ENCODE measurements at places on chromosomes 16 and 17.

GRCh38 chr16:88282564-88283395 lies 100.0 kb upstream of the ZNF469 start:
- no peak for DNase-seq

DNA sequence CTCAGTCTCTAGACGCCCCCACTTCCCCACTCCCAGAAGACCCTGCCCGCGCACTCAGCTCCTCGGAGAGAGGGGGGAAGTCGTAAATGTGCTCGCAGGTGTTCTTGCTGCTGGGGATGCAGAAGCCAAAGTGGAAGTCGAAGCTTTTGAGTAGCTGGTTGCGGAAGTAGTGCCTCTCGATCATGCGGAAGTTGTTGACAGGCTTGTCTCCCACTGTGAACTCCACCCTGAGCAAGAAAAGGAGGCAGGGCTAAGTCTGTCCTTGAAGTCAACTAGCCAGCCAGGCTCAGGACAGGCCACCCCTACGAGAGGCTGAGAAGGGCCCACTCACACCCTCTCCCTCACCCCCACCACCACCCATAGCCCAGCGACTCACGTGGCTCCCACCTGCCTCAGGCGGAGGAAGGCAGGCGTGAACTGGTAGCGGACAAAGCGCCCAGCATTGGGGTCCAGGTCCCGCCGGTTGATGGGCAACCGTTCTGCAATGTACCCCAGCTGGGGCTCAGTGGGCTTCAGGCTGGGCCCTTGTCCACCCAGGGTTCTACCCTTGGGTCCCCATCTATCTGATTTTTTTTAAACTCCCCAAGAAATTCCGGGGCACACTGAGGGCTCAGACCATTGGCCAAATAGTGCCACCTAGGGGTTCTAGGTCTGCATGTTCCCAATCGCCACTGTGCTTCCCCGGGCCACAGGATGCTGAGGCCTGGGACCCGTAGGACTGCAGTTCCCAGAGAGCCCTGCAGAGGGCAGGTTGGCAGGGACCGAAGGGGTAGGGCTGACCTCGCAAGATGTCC lies 4.6 kb downstream of the UNC119 start:
- DNase-seq, result peak; percentile 84

- DNase-seq, result no peak
Observed at GRCh38 chr16:84686707-84687298, 13.0 kb upstream of the USP10 start.

GRCh38 chr16:88678224-88678979 lies 7.9 kb downstream of the SNAI3 start:
- DNase-seq, result no peak

DNA sequence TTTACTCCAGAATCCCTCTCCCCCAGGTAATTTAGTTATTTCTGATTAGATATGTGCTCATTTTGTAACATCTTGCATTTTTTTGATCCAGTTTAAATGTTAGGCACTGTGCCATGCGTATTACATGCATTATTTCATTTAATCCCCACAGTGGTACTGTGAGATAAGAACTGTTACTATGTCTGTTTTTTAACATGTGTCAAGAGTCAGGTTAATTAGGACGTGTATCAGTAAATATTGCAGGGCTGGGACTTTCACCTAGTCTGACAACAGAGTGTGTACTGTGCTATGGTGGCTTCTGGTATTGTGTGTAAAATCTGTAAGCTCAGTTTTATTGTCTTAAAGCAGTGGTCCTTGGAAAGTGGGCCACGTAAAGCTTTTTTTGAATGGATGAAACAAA lies 10.6 kb downstream of the RSPRY1 start:
- DNase-seq, result no peak

GRCh38 chr17:67569873-67570272 lies 147.9 kb upstream of the NOL11 start:
- DNase-seq, result no peak

DNA sequence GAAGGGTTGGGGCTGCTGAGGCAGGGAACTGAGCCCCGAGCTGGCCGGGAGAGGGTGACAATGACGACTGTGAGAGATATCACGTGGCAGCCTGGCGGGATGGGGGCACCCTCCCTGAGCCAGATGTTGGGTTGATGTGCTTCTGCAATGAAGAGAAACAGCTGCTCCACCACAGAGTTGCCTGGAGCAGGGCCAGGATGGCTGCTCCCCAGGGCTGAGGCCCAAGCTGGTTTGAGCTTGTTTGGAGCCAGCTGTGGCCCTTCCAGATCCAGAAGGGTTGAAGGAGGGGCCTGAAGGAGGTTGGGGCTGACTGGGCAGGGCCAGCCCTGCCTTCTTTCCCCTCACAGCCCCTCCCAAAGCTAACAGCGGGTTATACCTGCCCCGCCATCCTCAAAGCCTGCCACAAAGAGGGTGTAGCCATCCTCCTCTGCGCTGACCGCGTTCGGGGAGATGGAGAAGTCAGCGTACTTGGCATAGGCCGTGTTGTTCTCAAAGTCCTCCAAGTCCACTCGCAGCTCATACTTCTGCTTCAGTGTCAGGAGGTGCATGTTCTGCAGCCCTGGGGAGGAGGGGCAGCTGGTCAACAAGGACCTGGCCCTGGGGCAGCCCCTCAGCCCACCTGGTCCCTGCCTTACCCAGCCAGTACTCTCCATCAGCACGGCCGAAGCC lies 2.1 kb downstream of the MFAP4 start:
- no peak for DNase-seq

- DNase-seq, result no peak
Observed at GRCh38 chr16:81369888-81370504, 55.2 kb downstream of the GAN start.

DNA sequence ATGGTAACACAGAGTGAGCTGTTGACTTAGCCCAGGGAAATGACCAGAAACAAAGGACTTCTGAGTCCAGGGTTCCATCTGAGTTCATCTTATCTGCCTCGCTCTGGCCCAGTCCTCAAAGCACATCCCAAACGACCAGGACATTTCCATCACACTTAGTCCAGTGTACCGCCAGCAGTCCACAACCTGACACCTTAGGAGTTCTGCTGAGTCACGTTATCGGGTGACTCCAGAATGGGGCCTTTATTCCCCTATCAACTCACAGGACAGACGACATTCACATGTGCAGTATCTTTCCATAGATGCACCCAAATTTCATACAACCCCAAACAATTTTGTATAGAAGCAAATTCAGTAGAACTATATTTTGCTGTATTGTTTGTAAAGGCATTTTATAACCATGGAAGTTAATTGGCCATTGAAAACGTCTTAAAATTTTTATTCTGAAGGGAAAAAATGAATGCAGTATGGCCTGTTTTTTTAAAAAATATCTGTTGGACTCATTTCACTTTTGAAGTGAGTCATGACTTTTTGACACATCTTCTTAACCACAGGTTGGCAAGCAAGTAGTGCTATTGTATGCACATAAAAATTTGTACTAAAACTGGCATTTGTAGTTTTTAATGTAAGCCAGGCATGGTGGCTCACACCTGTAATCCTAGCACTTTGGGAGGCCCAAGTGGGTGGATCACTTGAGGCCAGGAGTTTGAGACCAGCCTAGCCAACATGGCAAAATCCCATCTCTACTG lies 46.3 kb downstream of the ZNF18 start:
- no peak for DNase-seq

DNA sequence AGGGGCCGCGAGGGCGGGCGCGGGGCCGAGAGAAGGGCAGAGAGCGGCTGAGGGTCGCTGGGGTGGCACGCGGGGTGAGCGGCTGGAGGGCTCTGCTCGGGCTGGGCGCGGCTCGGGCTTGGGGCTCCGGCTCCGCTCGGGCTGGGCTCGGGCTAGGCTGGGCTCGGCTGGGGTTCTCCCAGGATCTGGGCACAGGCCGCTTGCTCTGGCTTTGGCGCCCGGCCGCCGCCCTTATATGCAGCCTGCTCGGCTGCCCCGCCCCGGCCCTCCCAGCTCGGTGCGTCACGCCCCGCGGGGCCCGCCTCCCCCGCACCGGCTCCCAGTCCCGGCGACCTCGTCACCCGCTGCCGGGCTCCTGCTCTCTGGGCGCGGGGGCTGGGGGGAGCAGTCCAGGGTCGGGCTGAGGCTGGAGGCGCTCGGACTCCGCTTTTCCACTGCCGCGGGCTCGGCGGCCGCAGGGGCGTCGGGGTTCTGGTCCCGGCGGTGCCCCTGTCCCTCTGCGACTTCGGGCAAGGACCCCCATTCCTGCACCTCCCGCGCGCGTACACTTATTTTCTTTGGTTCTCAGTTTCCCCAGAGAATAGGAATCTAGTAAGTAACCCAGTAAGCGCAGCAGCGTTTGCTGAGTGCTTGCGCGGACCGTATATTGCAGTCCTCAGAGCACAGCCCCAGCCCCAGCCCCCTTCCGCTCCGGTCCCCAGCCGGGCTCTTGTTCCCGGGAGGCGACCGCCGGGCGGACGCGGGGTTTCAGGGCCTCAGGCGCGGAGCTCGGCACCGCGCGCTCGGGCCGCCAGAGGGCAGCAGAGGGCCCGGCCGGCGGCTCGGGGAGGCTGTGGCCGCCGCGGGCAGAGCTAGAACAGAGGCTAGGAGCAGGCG lies at the start of gene RASD1:
Gene RASD1 (minus strand): TSS at position 207 of the 876 bp plus-strand sequence. CDS start 214 bp downstream, outside the sequence.
- peak; percentile 83 for DNase-seq

- DNase-seq, result peak; percentile 19
Observed at GRCh38 chr16:29710227-29711219, 31.5 kb downstream of the QPRT start.

- DNase-seq, result no peak
Observed at GRCh38 chr17:58313815-58314705, 14.5 kb downstream of the TSPOAP1 start.

DNA sequence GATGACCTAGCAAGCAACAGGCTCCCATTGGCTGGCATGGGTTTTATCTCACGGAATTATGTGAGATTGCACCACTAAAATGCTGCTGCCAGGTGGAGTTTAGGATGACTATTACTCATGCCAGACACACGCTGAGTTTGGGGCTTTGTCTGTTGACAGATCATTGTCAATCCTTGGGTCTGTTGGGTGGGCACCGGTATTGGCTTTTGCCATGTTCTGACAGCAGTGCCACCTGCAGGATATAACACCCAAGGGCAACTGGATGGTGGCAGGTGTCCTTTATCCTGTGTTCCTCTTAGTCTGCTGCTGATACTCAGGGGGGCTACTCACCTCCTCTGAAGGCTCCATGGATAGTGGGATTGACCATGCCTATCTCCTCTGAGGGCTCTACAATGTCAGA lies 221.6 kb upstream of the DYNLRB2 start:
- DNase-seq, result no peak

GRCh38 chr16:80894091-80894490 lies 89.7 kb upstream of the CDYL2 start:
- no peak for DNase-seq

- DNase-seq, result no peak
Observed at GRCh38 chr16:55502801-55503366, 6.0 kb upstream of the LPCAT2 start.

- peak; percentile 54 for DNase-seq
Observed at GRCh38 chr16:89564476-89565255, 4.2 kb downstream of the RPL13 start.

DNA sequence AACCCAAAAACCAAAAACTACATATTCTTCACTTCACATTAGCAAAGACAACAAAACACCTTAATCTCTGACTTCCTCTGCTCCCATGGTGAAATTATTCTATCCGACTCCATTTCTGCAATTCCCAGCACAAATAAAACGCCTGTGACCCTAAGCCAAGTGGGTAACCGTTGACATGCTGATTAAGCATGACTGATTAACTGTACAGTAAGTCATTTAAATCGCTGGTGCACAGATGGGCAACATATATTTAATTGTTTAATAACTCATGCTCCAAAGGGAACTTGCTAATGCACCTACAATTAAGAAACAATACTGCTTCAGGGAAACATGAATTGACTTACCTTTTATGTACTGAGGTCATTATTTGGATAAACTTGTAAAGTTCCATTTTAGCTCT lies 436.7 kb downstream of the KIF2B start:
- DNase-seq, result no peak

DNA sequence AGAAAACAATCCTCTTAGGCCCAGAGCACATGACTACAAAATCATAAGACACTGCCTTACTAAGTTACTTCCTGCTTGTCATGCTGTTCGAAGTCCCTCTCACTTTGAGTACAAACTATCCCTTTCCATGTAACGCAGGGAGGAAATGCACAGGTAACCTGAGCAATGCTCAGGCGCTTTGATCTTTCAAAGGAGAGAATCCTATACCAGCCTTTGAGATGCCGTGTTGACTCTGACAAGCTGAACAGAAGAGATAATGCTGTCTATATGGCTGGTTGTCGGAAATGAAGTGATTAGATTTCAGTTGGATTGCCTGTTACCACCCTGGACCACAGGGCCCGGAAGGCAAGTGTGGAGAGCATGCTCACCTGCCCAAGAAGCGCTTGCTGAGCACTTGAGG lies 75.9 kb downstream of the CDH11 start:
- no peak for DNase-seq

DNA sequence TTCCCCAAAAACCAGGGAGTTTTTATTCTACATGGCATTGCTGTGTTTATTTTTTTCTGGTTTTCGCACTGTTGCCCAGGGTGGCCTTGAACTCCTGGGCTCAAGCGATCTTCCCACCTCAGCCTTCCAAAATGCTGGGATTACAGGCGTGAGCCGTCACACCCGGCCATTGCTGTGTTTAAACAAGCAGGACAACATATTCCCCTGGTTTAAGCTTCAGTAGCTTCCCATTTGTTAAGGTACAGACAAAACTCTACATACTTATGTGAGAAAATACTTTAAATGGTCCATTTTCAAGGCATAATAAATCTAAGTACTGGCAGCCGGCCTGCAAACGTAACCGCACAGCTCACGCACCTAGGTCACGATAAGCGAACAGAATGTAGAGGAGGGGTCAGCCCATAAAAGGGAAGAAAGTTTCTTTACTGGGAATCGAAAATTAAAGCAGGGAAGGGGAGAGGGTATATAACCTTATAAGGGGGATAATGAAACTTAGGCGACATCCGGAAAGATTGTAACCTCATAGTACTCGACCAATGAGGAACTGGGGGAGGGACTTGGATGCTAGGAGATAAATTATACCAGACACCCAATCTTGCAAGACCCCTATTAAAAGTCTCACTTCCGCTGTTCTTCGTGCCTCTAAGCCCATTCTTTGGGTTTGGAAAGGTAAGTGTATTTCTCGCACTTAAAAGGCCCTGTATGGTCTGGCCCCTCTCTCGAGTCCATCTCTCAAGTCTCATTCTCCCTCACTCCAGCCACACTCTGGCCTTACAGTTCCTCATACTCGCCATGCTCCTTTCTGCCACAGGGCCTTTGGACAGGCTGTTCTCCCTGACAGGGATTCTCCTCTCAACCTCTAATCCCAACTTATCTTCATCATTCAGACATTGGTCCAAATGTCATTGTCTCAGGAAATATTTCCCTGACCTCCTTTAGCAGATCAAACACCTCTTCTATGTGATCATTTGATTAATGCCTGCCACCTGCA lies 59.2 kb downstream of the TEX14 start:
- DNase-seq, result peak; percentile 7

GRCh38 chr17:17177176-17177575 lies 29.0 kb downstream of the PLD6 start:
- DNase-seq, result no peak

DNA sequence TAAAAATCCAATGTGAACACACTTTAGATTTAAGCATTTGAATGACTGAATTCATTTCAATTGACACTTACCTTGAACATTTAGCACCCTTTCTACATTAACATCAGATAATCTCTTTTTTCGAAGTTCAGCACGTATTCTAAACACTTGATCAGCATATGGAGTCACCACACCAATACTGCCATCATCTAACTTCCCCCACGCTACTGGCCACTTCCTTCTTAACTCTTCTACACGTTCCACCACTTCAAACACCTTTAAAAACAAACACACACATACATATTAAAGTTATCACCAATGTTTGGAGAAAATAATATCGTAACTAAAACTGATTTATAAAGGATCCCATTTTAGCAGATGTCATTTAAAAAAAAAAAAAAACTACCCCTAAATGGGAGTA lies 93.5 kb downstream of the CACNG1 start:
- no peak for DNase-seq

All from activated CD4-positive, alpha-beta T cell treated with anti-CD3 and anti-CD28 coated beads, Interleukin-2, amount 50 U/mL, for 48 hours (primary cell).